ENCODE measurements at places on chromosomes 13 and 19. TPM values are rescaled to one million over a fixed set of nuclear protein-coding genes. Genes with fewer than 3 reads are reported as not detected.

Gene PSG2
- not detected for total RNA-seq

Gene GJA3
- total RNA-seq, result not detected

Gene MYBPC2
- total RNA-seq, result not detected

Gene FSD1
- 38.7 TPM for total RNA-seq

Gene CEACAM5
- total RNA-seq, result not detected

Gene KL
- 2.0 TPM for total RNA-seq

Gene PRODH2
- total RNA-seq, result not detected

Gene IZUMO1
- total RNA-seq, result not detected

Gene CGB5
- not detected for total RNA-seq

Gene C1QTNF9B
- 0.41 TPM for total RNA-seq

Gene GPR12
- 39.5 TPM for total RNA-seq

Gene TMEM86B
- 0.82 TPM for total RNA-seq

Gene ZNF441
- 38.3 TPM for total RNA-seq

Gene KCNN1
- total RNA-seq, result 16.3 TPM

Gene PSG3
- not detected for total RNA-seq

Gene AMH
- 0.82 TPM for total RNA-seq

Gene GGN
- 0.82 TPM for total RNA-seq

Measured in frontal cortex (tissue), 4 donors.